ENCODE measurements at places on chromosomes 2 and 18. TPM values are rescaled to one million over a fixed set of nuclear protein-coding genes. Genes with fewer than 3 reads are reported as not detected.
A peak's percentile ranks its signal among the peaks of the same experiment; 100 is the strongest.

The FMNL2 gene
- 13.3 TPM for total RNA-seq

DNA sequence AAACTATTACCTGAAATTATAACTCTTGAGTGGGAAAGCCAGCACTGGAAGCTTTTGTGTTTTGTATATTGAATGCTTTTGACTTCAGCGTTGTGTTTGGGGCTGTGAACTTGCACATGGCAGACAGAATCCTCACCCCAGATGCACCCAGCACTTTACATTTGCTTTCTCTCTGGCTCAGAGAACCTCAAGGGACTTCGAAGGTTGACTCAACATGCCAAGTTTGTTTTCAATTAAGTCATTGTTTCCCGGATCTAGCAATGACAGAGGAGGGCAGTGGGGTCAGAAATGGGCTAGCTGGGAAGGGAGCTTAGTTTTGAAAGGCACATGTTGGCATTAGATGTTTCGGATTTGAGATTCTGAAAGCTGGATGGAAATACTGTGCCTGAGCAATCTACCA lies 22.4 kb downstream of the TET3 start:
- no peak for DNase-seq

DNA sequence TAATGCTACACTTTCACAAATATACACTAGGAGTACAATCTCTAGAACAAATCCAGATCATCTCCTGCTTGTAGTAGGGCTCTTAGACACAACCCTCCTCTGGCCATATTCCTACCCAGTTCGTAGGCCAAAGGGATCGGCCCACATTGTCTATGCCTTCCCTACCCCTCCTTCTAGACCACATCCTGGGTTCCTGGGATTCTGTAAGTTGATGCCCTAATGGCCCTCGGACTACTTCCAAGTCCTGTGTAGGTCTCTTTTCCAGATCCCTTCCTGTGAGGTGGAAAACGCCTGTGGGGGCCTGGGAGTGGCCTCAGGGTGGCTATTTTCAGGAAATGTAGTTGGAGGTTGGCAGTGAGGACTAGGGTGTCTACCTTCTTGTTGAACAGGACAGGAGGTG lies 289.7 kb downstream of the ZNF385B start:
- DNase-seq = no peak

DNA sequence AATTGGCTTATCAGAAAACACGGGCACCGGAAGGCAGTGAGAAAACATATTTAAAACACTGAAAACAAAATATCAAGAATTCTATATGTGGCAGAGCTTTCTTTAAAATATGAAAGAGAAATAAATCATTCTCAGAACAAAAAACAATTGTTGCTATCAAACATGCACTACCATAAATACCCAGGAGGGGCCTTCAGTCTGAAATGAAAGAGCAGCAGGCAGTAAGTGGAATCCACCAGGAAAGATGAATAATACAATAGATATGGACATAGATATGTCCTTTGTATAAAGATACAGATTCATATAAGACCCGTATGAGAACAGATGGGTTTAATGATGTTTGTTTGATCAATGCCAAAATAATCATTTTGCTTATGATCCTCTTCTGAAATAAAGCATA lies 142.0 kb downstream of the TMEM18 start:
- peak; percentile 9 for DNase-seq
